ENCODE measurements at places on chromosomes 12 and 14.
A peak's percentile ranks its signal among the peaks of the same experiment; 100 is the strongest.

DNA sequence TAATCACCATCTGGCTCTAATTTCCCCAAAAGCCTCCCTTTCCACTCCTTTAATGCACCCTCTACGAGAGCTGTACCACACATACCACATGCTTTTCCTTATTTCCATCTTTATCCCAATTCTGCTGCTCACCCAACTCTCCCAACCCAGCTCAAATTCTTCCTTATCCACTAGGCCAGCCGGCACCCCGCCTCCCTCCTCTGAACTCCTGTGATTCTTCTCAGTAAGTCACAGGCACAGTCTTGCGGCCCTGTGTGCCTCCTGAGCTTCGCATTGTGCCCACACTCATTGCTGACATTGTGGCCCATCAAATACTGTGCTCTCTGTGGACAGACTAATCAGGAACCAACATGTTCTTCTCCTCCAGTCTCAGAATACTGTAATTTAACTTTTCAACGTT, 45.4 kb downstream of the APPL2 start:
- no peak for DNase-seq

GRCh38 chr12:46439793-46440511, 67.4 kb upstream of the SLC38A2 start:
- DNase-seq, result no peak

DNA sequence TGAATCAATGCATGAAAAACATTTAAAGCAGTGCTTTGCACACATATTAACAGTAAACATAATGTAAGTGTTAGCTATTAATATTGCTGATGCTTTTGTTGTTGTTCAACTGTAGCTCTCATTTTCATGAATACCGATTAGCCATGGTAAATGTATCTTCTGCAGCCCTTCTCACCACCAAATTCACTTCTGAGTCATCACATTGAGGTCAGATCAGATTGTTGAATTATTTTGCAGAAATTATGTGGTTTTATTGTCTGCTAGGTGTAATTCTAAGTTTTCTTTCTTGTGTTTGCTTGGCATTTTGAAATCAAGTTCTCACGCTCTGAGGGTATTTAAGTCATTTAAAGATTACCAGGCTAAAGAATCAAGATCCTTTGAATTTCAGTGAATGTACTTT, 74.6 kb downstream of the AKAP6 start:
- no peak for DNase-seq

- peak; percentile 62 for DNase-seq
Measured at GRCh38 chr12:121033625-121034349, 5.3 kb downstream of the OASL start.

DNA sequence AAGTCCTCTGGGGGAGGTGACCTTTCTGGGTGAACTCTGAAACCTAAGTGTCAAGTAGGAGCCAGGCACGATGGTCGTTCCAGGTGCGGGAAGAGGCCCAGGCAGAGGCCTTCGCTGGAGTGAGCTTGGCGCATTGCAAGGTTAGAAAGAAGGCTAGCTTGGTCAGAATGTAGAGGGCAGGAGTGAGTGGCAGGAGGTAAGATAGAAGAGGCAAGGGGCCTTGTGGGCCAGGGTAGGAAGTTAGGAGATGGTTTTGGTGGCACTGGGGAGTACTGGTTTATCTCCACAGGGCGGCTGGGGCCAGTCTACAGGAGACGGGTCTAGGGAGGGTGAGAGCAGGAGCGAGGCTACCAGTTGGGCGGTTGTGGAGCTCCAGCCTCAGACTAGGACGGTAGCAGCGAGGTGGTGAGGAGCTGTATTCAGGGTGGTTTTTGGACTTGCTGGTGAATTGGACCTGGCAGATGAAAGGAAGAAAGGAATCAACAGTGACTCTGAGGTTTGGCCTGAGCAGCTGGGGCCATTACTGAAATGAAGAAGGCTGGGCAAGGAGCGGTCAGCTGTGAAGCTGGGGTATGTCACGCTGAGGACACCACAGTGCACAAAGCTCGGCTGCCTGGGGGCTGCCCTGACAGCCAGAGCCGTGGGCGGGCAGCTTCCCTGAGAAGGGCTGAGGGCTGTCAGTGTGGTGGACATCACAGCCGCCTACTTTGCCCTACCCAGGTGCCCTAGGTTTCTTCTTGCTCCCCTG, 9.0 kb downstream of the MLXIP start:
- no peak for DNase-seq

GRCh38 chr12:82593143-82593542, 93.6 kb upstream of the TMTC2 start:
- DNase-seq, result no peak

- no peak for DNase-seq
Measured at GRCh38 chr14:58200480-58200841, 512 bp downstream of the ACTR10 start.

DNA sequence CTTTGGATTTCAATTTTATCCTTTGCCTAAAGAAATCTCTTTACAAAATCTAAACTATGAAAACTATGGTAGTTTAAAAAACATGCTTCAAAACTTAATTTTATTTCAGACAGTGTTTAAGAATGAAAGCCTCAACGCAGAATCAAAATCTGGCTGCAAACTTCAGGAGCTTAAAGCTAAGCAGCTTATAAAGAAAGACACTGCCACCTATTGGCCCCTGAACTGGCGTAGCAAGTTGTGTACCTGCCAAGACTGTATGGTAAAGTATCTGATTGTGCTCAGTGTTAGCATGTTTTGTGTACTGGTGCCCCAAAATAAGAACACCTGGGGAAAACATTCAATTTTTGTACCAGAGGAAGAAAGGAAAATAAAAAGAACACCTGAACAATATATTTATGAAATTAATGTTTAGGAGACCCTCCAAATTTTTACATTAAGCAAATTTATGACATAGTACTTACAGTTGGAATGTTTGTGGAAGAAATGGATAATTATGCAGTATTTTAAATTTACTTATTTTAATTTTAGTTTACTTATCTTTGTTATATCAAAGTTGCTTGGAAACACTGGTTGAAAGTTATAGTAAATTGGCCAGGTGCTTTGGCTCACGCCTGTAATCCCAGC, 12.2 kb downstream of the UBR7 start:
- DNase-seq, result peak; percentile 45

DNA sequence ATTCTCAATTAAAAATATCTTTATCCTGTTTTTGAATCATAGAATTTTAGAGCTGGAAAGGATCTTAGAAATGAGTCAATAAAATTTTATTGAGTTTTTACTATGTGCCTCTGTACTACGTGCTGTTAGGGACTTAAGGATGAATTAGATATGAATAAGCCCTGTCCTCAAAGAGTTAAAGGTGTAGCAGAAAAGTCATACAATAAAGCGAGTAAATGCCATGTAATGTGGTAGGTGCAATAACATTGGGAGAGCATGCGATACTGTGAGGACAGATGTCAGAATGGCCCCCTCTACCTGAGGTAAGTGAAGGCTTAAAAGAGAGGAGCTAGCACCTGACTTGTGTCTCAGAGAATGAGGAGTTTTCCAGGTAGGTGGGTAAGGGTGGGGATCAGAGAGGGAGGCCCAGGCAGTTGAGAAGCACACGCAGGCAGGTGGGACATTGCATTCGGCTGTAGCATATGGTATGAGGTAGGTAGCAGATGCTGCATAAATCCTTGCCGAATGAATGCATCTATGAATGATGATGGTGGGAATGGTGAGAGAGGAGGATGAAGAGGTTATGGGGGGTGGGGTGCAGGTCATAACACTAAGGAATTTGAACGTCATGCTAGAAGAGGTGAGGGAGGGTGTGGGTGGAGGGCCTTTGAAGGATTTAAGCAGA, 35.4 kb upstream of the ATP23 start:
- no peak for DNase-seq

DNA sequence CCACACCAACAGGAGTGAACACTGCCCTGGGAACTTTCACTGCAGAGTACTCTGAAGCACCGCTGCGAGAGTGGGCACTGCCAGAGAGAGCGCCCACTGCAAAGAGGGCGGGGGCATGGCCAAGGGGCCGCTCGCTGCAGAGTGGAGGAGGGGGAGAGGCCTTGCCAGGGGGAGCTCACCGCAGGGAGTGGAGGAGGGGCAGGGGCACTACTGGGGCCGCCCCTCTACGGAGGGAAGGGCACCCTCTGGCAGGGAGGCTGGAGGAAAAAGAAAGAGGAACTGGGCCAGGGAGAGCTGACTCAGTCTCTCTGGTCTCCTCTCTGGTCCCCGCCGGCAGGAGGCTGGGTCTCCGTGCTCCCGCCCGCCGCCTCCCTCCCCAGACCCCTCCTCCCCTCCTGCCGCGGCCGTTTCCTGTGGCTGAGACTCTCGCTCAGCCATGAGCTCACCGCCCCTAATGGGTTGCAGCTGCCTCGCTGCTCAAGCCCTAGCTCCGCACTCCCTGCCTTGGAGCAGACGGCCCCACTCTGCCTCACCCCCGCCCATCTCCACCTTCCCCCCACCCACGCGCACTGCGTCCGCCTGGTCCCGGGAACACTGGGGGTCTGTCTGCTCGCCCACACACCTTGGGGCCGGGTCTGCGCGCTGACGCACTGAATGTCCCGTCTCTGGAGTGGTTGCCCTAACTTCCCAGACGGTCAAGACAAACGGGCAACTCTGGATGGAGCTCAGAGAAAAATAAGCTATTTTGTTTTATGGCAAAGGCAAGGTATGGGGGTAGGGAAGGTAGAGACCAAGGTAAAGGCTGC, 1.3 kb downstream of the ARHGEF40 start:
- no peak for DNase-seq

GRCh38 chr12:102891756-102892155, 25.3 kb downstream of the PAH start:
- no peak for DNase-seq

GRCh38 chr12:116125956-116126566, 151.4 kb downstream of the MED13L start:
- DNase-seq, result no peak

GRCh38 chr12:29709054-29709453, 74.7 kb downstream of the TMTC1 start:
- DNase-seq, result no peak

GRCh38 chr12:52417740-52418139, 11.6 kb upstream of the KRT82 start:
- no peak for DNase-seq

DNA sequence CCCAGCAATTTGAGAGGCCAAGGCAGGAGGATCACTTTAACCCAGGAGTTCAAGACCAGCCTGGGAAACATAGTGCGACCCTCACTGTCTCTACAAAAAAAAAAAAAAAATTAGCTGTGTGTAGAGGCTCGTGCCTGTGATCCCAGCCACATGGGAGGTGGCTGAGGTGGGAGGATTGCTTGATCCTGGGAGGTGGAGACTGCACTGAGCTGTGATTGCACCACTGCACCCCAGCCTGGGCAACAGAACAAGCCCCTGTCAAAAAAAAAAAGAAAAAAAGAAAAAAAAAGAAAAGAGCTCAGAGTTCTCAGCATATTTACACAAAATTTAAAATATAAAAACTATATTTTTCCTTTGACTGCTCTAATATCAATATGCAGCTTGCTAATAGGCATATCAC, 260.8 kb downstream of the SYT1 start:
- DNase-seq, result no peak

DNA sequence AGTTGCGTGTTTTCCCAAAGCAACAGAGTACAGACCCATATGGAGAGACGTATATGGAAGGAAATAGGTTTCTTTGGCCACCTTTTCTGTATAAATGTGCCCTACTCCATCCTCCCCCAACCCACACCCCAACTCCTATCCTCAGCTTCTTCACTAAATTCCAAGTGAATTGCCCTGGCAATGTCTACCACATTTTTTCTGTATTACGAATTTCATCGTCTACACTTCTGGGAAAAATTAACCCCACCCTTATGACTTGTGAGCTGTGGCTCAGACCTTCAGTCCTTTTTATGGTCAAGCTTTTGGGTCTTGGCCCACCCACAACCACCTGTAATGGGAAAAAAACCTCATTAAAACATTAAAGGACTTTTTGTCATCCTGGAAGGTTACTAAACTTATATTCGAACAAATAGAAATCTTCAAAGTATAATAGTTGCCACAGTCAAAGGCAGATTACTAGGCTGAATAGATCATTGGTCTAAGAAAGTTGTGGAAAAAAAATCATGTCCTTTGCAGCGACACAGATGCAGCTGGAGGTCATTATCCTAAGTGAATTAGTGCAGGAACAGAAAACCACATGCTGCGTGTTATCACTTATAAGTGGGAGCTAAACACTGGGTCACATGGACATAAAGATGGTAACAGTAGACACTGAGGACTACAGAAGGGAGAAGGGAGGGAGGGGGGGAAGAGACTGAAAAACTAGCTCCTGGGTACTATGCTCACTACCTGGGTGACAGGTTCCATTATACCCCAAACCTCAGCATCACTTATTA, 15.7 kb upstream of the NFKBIA start:
- no peak for DNase-seq

DNA sequence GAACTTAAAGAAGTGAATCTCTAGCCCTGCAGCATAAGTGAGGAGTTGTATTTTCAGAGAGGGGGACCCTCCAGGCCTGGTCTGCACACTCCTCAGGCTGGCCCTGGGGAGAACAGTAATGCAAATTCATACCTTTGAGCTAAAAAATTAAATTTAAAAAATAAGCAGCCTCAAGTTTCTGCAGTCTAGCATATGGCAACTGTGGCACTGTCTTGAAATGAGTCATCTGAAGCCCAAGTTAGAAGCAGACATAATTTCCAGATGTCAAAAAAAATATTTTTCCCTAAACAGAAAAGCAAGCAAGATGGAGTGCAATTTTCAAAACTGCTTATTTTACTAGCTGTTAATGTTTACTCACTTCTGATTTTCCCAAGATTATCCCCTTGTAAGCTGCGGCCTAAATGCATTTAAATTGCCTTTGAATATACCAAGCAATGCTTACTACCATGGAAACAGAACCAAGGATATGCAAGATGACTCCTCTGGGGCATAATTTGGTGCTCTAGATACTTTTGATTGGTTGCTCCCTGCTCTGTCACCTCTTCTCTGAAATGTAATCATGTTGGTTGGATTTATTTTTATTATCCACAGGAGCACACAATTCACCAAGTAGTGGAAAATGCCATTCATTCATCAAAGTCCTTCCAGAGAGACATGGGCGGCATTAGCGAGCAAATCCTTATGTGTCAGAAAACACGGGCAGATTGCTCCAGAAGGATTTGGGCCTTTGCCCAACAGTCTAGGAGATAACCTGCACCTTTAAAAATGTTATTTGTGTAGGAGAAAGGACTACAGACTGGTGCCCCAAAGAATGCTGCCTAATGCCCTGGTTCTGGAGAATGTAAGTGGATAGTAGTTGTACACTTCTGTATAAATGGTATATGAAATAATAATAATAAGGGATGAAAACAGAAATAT, 25.0 kb upstream of the DHRS7 start:
- no peak for DNase-seq

DNA sequence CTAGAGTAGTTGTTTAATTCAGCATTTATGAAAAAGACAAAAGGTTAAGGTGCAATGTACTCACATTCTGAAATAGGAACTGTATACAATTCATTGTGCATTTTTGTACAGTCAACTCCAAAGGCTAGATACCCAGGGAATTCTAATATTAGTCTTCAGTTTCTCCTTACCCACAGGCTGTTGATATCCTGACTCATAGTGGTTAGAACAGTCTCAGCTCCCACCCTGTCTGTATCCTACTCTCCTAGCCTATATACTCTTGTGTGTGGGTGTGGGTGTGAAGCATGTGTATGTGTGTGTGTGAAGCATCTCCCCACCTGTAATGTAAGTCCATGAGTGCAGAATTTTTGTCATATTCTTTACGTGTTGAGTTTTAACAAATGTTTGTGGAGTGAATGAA, 229.5 kb downstream of the NAV3 start:
- DNase-seq, result no peak

- DNase-seq, result no peak
Measured at GRCh38 chr12:28844718-28845117, 304.4 kb upstream of the FAR2 start.

- DNase-seq, result no peak
Measured at GRCh38 chr14:100669011-100669412, 57.7 kb upstream of the DLK1 start.

GRCh38 chr14:56580221-56580711, 668 bp downstream of the TMEM260 start:
- DNase-seq, result peak; percentile 7

GRCh38 chr12:25825446-25825845, 133.0 kb upstream of the RASSF8 start:
- DNase-seq, result no peak

All from LoVo (cell line).